ENCODE measurements at places on chromosomes 3 and 15.
A peak's percentile ranks its signal among the peaks of the same experiment; 100 is the strongest.

DNA sequence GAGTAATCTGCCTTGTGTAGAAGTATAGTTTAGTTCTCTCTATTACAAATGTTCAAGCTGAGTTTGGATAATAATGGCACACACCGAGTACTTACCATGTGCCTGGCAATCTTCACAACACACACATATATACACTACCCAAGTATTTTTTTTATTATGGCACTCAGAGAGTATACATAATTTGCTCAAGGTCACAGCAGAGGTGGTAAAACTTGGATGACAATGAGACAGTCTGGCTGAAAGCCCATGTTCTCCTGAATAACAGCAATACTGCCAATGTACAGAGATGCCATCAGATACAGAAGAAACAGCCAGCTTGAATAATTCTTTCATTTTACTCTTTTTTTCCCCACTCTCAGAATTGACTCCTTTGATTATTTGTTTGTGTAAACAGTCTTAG is 460.0 kb downstream of the CNTN6 start:
- DNase-seq, result no peak

DNA sequence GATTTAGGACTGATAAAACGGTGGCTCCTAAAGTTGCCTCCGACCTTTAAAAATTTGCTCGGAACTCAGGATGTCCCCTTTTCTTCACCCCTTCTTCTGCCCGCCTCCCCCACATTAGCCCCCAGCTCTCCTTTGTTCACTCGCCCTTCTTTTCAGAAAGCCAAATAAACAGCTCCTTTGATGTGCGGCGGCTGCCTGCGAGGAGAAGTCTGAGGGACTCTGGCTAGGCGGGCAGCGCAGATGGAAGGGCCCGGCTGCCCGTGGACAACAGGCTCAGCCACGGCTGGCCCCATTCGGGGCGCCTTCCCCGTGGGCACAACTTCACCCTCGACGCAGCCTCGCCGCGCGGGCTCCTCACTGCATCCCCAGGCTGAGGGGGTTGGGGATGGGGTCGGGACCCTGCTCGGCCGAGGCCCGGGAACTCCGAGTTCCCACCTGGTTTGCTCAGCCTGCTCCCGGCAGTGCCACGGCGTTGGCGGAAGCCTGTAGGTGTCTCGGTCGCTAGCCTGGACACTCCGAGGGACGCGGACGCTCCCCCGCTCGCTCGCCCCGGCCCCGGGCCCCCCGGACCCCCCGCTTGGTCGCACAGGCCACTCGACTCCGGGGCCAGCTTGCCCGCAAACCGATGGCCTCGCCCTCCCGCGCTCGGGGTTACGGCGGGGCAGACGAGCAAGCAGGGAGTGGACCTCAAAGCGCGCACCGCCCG is 897 bp upstream of the TLE3 start:
- DNase-seq, result no peak

DNA sequence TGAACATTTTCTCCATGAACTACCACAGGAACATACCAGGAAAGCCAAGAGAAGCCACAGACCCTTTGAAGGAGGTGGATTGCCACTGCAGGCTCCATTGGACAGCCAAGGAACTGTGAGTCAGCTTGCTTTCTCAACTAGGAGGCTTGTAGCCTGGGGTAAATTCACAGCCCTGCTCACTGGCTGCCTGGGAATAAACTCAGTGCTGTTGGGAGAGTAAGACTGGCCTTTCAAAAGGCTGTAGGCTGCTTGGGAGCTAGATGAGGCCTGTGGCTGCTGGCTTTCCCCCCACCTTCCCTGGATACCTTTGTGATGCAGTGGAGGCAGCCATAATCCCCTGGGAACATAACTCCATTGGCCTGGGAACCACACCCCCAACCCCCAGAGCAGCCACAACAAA is 223.5 kb upstream of the RBMS3 start:
- DNase-seq, result no peak

GRCh38 chr15:35256551-35256950 is 171.5 kb upstream of the NANOGP8 start:
- DNase-seq, result no peak

GRCh38 chr15:99315636-99316035 is 64.4 kb downstream of the LRRC28 start:
- DNase-seq, result no peak

- DNase-seq, result no peak
Measured at GRCh38 chr15:71792521-71792920, 17.8 kb upstream of the NR2E3 start.

- no peak for DNase-seq
Measured at GRCh38 chr15:61364871-61365270, 135.8 kb upstream of the RORA start.

DNA sequence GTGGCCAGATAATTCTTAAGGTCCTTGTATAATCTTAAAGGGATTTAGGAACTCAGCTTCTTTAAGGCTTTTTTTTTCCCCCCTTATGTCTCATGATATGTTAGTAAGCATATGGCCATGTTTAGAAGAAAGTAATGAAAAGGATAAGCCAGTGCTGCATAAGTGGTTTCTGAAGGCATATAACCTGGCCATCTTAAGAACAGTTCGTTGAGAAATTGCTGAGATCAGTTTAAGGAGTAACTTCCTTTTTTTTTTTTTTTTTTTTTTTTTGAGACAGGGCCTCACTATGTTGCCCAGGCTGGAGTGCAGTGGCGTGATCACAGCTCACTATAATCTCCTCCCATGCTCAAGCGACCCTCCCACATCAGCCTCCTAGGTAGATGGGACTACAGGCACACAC is 51.7 kb downstream of the UBE2E2 start:
- DNase-seq, result no peak

DNA sequence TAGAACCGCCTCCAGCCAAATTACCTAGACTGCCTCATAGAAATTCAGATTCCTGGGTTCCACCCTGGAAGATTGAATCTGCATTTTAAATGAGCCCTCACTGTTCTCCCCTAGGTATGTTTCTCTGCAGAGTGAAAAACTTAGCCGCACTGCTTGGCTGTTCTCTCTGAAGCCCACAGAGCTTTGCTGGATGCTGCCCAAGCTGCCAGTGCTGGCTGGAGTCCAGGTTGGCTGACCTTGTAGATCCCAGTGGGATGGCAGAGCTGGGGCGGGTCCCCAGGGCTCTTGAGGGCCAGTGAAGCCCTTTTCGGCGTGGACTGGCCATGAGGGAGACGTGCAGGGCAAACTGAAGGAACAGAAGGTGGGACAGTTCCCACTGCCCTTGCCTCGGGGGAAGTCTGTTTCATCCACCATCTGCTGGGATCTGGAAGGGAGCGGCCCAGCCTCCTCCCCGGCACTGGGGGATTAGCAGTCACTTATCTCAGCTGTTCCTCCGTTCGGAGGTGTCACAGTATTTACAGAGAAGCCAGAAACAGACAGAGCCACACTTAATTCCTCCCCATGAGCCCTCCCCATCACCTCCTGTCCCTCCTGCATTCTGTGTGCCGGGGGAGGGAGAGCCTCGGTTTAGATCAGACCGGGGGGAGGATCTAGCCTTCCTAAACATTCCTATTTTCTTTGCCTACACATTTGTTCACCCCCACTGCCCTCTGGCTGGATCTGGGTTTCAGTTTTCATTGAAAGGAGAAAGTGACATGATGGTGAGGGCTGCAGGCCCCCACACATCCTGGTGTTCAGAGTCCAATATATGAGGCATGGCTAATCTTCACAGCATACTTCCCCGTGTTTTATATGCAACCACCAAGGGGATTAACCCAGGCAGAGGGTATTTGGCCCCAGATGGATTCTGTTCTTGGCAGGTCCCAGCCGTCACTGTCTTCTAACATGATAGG is 4.1 kb upstream of the ACTC1 start:
- DNase-seq, result no peak

DNA sequence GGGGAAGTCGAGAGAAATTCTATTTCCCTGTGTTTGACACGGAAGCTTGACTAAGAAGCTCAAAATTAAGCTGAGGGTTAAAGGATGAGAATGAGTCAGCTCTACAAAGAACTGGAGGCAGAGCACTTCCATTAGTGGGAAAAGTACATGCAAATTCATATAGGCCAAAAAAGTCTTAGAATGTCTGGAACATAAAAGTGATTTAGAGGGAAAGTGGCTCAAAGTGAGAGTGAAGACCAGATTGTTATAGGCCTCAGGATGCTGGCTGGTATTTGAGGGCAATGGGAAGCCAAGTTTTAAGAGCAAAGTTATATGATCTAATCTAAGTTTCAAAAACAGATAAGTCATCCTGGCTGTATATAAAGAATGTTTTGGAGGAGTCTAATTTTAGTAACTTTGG is 857.3 kb downstream of the NAALADL2 start:
- no peak for DNase-seq

DNA sequence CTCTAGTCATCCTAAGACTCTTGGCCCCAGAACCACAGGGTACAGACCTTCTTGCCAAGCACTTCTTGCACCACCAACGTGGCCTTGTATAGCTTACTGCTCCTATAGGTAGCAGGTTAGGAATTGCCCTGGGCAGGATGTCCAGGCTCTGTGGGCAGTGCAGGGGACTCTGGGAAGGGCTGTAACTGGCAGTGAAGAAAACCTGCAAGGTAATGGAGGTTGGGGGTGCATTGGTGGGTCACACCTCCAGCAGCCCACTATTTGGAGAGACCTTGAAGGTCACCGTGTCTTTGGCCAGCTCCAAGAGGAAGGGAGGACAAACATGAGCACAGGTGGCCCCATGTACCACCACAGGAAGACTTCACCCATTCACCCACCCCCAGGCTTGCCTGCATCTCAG is 21.3 kb upstream of the XYLB start:
- no peak for DNase-seq

DNA sequence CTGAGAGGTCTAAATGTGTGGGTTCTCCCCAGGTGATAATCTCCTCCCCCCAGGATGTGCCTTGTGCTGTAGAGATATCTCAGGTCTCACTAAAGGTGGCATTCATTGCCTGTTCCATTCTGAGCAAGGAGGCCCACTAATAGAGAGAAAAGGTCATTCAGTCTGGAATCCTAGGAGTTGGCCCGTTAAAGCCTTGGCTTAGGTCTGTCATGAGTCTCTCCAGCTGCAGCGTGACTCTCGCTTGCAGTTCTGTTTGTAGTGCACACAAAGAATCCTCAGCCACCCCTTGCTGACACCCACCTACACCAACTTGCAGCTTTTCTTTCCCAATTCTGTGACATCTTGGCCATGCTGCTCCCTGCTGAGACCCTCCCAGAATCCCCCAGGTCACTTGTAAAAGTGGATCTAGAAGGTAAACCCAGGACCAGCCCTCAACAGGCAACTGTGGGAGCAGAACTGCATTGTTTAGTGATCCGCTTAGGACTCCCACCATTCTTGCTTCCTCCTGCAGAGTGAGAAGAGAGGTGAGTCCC is 17.7 kb downstream of the MAGEF1 start:
- no peak for DNase-seq

DNA sequence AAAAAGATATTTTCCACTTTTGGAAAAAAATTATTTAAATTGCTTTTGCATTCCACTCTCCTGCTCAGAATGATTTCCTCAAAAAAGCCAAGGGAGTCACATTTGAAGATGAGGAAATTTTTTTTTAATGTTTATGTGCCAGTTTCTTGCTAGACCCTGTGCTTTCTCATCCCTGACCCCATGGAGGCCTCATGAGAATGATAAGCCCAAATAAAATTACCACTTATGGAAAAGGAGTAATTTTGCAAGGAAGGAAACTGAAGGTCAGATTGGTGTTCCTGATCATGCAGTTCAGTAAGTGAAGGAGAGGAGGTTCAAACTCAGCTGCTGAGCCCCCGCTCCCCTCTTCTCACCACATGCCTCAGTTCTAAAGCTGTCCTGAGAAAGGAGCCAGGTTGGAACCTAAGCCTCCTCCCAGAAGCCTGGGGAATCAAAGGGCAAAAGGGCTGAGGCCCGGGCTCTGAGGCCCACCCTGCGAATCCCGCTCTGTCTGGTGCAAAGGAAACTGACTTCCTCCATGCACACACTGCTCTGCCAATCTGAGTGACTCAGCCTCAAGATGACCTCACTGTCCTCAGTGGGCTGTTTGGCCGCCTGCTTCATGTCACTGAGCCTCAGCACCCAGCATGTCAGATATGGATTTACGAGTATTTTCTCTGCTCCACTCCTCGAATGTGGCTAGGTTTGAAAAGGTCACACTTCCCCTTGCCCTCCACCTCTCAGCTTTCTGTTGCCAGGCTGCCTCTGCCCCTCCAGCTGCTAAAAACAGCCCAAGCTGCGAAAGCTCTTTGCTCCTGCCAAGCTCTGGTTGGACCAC is 56.9 kb upstream of the FLNB start:
- DNase-seq, result no peak

- DNase-seq, result no peak
Measured at GRCh38 chr3:176978441-176978840, 218.8 kb downstream of the TBL1XR1 start.

DNA sequence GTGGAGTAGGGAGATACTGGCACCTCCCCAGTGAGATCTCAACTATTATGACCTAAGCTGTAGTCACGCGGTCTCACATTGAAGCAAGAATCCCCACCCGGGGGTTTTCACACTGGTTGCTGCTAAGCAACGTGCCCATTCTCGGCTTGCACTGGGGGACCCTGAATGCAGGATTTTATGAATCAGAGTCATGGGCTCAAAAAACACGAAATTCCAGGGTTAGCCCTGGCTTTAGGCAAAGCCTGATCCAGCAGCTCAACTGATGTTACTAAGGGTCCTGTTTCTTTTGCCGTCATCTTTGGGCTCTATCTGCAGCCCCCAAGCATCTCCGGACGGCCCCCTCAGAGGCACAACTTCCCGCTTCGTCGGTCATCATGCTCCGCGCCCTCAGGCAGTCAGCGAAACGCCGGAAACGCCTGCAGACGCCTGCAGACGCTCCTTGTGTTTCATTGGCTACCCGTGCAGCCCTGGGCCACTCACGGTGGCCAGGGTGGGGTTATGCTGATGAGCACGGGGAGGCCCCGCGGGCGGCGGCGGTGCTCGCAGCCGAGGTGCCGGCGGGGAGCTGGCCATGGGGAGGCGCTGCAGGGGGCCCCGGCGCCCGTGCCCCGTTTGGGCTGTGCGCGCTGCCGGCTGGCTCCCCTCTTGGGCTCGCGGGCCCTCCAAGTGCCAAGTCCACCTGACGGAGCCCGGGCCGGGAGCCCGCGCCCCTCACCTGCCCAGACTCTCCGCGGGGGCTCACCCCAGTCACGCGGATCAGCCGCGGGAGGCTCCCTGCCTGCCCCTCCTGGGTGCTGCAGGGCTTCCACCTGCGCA is 25.8 kb downstream of the EFCC1 start:
- peak; percentile 78 for DNase-seq

GRCh38 chr3:143718463-143718862 is 129.8 kb downstream of the SLC9A9 start:
- no peak for DNase-seq
